ENCODE measurements at places on chromosomes 7 and 10.

GRCh38 chr7:156074982-156075615, 262.8 kb upstream of the SHH start:
- DNase-seq: no peak

- no peak for DNase-seq
Measured at GRCh38 chr10:79248341-79249185, 98.7 kb upstream of the PPIF start.

DNA sequence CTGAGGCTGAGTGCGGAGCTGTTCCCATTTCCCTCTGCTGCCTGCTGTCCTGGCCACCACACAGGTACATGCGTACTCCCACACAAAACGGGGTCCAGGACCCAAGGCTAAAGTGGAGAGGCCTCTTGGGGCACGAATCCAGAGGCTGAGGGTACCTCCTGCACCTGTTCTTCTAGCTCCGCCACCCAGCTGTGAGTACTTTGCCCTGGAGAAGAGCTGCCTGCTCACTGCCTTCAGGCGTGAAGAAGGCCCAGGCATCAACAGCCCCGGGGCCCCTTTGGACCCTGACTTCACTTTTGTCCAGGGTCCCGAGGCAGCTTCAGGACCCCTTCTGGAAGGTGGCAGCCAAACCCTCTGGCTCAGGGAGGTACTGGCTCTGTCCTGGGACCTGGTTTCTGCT, 88.6 kb downstream of the HIF1AN start:
- no peak for DNase-seq

DNA sequence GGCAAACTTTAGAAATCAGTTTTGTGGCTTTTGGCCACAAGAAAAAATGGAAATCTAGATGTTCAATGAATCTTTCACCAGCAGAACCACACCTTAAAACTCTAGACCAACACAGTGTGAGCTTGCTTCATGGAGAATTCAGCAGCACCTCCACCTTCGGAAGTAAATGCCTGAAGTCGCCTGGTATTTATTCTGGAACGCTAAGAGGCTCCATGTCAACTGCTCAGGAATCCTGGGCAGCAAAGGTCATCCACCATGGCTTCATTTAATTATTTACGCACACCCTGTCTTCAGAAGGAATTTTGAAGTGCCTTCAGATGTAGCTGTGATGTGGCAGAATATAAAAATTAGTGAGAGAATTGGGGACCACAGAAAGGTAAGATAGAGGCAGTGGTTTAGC, 167.7 kb downstream of the GFRA1 start:
- no peak for DNase-seq

DNA sequence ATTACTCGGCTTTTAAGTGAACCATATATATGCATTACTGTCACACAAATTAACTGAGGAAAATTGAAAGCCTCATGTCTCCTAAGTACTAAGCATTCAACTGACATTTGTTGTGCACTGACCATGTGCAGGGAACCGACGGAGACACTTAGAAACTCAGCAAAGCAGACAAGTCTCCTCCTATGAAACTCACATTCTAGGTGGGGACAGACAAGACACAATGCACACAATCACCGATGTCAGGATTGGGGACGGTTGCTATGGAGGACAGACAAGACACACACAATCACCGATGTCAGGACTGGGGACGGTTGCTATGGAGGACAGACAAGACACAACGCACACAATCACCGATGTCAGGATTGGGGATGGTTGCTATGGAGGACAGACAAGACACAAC, 134.0 kb downstream of the PTPRN2 start:
- DNase-seq: no peak

GRCh38 chr7:55188590-55189138, 169.8 kb downstream of the EGFR start:
- DNase-seq: no peak

- no peak for DNase-seq
Measured at GRCh38 chr10:110396284-110396651, 91.5 kb upstream of the SMNDC1 start.

DNA sequence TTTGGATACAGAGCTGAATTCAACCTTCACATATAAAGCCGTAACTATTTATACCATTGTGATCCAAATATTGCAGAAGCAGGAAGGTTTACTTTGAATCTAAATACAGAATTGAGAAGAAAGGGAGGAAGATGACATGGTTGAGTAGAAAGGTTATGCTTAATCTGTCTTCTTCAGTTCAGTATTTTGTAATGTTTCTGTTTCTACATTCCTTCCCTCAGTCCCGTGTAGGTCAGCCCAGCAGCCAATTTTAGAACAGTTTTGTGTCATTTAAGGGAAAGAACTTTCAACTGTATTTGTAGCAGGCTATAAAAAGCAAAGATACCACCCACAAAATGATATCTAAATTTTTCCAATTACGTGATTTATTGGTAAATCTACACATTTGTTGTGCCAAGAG, 97.4 kb downstream of the CPED1 start:
- no peak for DNase-seq

GRCh38 chr10:118042336-118042735, 4.4 kb downstream of the RAB11FIP2 start:
- no peak for DNase-seq

GRCh38 chr7:23380961-23381360, 81.8 kb downstream of the MALSU1 start:
- no peak for DNase-seq

DNA sequence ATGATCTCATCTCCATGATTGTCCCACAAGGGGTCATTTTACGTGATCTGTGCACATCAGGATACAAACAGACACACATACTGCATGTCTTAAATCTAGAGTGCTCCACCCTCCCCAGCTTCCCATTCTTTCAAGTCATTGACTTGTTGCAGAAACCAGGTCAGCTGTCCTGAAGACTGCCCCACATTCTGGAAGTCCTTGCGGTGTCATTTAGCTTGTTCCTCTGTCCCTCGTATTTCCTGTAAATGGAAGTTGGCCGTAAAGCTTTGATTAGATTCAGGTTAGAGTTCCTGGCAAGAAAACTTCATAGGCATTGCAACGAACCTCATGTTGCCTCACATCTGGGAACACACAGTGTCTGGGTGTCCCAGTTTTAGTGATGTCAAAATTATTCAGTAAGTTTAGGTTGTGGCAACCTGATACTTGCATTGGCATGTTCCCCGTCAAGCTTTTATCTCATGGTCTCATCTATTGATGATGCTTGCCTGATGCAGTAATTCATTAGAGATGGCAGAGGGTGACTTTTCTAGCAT, 417.4 kb upstream of the GALNT17 start:
- no peak for DNase-seq

All from stimulated activated CD4-positive, alpha-beta T cell treated with anti-CD3 and anti-CD28 coated beads, Interleukin-15, amount 100 ng/mL, for 1 hour (primary cell).